NCI-H2171 treated with DMSO at 0.1 percent for 48 hours (cell line): ENCODE measurements at places on chromosomes 1 and 21.
A peak's percentile ranks its signal among the peaks of the same experiment; 100 is the strongest.

GRCh38 chr1:228515200-228515834, 28.1 kb downstream of the RNF187 start:
- peak; percentile 51 for DNase-seq

DNA sequence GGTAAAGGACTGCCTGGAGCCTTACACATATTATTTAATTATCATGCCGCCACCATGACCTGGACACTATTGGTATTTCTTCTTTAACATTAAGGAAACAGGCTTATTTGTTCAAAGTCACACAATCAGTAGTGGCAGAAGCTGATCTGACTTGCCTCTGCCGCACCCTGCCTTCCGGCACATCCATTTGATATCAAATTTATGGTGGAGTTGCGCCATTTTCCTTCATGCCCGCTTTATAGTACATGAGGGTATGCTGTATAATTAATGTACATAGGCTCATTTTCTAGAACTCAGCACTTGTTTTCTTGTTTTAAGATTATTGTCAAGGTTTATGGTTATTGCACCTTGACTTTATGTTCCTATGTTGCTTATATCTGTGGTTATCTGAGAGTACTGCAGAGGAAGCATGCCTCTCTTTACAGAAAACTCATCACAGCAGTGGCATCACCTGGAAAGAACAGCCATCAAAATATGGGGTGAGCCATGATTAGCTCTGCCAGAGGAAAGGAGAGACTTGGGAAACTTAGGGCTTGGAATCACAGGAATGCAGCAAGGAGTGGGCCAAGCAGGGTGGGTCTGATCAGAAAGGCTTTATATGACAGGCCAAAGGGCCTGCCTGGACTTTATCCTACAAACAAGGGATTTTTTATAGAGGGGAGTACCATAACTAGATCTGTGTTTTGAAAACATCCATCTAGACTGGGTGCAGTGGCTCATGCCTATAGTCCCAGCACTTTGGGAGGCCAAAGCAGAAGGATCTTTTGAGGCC, 72.2 kb upstream of the GJB5 start:
- no peak for DNase-seq

DNA sequence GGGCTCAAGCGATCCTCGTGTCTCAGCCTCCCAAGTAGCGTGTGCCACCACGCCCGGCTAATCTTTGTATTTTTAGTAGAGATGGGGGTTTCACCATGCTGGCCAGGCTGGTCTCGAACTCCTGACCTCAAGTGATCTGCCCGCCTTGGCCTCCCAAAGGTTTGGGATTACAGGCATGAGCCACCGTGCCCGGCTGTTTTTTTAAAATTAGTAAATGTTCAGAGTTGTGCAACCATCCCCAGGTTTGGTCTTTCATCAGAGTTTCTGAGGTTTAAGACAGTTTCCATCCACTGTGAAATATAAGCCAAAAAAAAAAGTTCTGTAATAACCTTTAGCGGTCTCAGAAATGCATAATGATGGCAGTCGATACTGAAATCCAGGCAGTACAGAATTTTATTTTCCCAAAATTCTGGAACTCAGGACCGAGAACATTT, 550 bp upstream of the SYT11 start:
- DNase-seq: no peak

DNA sequence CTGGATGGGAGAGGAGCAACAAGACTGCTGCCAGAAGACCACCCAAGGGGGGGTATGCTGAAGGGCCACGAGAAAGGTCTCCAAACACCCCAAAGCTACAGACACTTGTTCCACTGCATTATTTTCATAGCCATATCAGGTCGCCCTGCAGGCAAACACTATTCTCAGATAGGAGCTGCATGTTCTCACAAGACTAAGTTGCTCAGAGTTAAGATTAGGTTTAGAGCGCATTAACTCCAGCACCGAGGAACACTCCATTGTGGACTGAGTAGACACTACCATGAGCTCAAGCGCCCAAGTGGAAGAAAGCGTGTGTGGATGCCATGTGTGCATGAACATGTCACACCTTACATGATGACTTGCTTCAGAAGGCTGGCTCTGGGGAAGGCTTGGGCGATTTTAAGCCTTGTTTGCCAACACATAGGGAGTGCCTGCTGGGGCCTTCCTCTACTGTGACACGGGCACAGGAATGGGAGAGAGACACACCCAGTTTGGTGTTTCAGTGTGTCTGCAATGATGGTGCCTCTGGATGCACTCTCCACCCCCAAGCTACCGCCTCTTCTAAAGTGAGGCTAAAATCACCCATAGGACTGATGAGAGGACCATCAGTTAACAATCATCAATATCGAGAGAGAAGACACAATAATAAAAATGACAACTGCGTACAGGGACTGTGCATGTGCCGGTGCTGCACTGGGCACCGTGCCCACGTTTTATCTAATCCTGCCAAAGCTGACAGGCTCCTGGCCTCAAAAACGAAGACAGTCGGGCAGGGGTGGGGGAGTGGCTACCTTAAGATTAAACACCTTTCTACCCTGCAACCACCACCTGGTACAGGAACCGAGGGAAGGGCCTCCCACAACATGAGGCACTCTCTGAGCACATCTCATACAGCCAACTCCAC, 34.9 kb downstream of the SSBP3 start:
- DNase-seq: peak; percentile 22

- no peak for DNase-seq
Observed at GRCh38 chr1:5750186-5751162, 241.8 kb downstream of the NPHP4 start.

GRCh38 chr1:22105611-22106207, 37.2 kb downstream of the WNT4 start:
- peak; percentile 82 for DNase-seq

- no peak for DNase-seq
Observed at GRCh38 chr1:227066999-227067398, 126.9 kb downstream of the COQ8A start.

DNA sequence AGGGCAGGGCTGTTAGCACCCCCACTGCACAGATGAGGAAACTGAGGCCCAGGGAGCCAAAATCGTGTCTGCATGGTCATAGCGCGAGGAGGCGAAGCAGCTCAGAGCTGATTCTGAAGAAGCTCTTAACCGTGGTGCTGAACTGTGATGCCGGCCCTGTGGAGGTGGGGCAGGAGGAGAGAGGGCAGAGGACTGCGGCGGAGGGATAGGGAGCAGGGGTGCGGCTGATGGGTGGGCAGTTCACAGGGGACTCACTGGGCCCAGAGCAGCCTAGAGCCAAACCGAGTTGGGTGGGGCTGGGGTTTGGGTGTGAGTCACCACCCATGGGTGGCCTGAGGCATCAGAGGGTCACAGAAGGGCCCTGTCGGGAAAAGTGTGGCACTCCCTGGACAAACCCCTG, 74.7 kb downstream of the RAP1GAP start:
- DNase-seq: no peak

DNA sequence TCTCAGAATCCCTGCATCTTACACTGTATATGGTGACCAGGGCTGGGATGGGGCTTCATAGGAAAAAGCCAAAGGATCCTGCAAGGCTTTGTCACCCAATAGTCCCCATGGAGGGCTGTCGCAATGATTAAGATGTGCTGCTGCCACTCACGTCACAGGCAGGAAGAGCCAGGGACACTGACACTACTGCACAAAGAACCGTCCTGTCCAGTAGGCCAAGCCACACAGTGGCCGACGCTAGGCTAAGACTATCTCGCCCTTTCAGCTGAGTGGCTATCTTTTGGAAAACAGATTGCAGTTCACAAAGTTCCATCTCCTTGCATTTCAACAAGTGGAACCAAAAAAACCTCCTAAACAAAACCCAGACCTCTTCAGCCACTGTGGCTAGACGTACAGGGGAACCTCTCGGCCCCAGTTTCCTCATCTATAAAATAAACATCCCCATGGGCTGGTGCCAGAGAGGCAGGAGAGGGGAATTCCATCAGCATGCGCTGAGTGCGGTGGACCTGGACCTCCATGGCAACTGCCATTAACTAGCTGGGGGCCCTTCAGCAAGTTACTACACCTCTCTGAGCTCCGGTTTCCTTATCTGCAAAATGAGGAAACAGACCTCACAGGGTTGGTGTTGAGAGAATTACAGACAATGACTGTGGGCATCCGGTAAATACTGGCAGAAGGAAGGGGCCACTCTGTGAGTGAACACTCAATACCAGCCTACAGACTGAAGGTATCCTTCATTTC, 8.7 kb downstream of the CAPZB start:
- no peak for DNase-seq

GRCh38 chr1:156295391-156295947, at the start of gene GLMP:
GLMP (minus strand) TSS chr1:156295679; CDS start chr1:156295645, 34 bp downstream.
- peak; percentile 77 for DNase-seq

- DNase-seq: no peak
Observed at GRCh38 chr1:157113631-157114030, 14.0 kb upstream of the ETV3L start.

GRCh38 chr21:43345746-43346409, 81.1 kb downstream of the SIK1 start:
- DNase-seq: no peak

DNA sequence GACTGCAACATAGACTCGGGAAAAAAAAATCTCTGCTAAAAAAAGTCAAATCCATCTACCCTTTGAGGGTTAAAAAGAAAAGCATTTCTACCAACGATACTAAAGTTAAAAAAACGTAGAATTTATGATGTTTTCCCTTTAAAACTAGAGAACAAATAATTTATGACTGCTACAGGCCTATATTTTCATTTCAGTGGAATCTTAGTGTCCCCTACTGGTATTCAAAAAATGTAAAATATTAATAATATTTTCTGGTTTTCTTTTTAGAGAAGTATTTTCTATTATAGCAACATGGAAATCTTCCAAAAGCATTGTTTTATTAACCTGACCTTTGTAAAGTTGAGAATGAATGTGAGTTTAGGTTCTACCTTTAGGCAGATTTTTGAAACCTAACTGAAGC, 1582.2 kb downstream of the MRPL39 start:
- no peak for DNase-seq

GRCh38 chr1:92324784-92325183, 25.9 kb downstream of the RPAP2 start:
- no peak for DNase-seq

DNA sequence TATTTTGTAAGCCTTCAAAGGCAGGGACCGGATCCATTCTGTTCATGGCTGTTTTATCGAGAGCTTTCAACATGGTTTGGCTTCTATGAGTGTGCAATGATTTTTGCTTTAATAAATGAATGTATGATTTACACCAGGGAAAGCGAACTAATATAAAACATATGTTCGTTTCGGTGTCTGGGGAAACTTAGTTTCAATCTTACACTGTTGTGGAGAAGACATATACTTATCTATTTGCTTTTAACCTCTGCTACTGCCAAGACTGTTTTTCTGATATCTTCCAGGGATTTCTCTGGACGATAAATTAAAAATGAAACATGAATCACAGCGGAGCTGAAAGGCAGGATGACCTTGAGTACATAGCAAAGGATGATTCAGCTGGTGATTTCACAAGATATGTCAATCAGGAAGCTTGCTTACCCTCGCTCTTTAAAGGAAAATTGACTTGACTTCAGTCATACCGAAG, 14.7 kb upstream of the CYYR1 start:
- DNase-seq: no peak

DNA sequence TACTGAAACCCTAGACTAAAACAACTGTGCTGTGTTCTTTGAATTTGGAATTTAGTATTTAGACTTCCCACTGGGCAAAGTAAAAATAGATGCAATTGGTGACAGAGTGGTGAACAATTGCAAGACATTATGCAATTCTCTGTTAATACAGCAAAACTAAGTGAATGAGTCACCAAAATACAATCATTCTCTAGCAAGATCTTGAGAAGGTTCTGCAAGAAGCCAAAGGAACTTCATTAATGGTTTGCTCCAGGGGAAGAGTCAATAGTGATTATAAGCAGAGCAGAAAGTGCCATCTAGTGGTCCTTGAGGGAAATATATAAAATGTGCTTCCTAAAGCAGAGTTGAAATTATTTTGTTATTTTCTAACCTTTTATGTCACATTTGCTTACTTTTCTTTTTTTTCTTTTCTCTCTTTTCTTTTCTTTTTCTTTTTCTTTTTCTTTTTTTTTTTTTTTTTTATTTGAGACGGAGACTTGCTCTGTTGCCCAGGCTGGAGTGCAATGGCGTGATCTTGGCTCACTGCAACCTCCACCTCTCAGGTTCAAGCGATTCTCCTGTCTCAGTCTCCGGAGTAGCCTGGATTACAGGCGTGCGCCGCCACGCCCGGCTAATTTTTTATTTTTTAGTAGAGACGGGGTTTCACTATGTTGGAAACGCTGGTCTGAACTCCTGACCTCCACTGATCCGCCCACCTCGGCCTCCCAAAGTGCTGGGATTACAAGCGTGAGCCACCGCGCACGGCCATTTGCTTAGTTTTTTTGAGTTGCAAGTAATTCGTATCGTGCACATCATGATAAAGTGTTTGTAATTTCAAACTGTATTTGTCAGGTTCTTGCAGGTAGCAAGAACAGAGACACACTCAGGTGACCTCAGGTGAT, 99.2 kb downstream of the CTH start:
- DNase-seq: peak; percentile 75

- DNase-seq: no peak
Observed at GRCh38 chr1:181318022-181318857, 165.1 kb upstream of the CACNA1E start.
